RWPE1 (cell line): ENCODE measurements at places on chromosomes 4 and X.
A peak's percentile ranks its signal among the peaks of the same experiment; 100 is the strongest.

GRCh38 chrX:110167952-110168451 is 149.9 kb downstream of the AMMECR1 start:
- DNase-seq: no peak

GRCh38 chr4:98659741-98660462 is 1.5 kb upstream of the TSPAN5 start:
- DNase-seq: peak; percentile 31

GRCh38 chrX:49879656-49880277 is 483 bp downstream of the USP27X start:
- peak; percentile 0 for DNase-seq

DNA sequence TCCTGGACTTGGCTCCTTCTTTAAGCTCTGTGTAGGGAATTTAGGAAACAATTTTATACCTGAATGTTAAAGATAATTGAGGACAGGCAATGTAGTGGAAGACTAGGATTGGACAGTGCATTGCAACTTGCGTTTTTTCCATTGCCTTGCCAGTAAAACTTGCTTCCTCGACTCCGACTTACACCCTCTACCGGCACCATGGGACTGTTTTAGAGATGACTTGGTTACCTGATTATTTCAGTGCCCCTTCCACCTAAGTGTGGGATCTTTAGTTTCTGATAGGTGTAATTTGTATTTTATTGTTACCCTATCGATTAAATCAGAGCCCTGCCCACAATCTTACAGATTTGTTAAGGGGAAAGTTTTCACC is 1.2 kb downstream of the PRPS1 start:
- peak; percentile 3 for DNase-seq

GRCh38 chrX:19879181-19879580 is 8.2 kb downstream of the SH3KBP1 start:
- DNase-seq: no peak

DNA sequence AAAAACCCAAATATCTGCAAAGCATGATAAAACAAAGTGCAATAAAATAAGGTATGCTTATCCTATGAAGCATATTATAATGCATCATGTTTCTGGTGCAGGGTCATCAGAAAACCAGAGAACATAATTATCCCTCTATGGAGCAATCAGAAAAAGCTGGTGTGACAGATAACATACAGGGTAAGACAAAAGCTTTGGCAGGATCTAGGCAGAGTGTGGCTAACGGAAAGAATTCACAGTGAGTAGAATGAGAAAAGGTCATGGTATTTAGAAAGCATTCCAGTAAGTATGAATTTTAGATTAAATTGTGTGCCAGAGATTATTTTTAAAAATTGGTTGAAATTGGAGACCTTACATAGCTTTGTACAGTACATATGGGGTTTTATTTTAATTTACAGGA is 29.0 kb upstream of the UGT2B4 start:
- no peak for DNase-seq

GRCh38 chr4:139746431-139747171 is 81.0 kb downstream of the MGST2 start:
- DNase-seq: no peak

GRCh38 chr4:80221161-80221560 is 23.9 kb downstream of the PRDM8 start:
- DNase-seq: no peak

DNA sequence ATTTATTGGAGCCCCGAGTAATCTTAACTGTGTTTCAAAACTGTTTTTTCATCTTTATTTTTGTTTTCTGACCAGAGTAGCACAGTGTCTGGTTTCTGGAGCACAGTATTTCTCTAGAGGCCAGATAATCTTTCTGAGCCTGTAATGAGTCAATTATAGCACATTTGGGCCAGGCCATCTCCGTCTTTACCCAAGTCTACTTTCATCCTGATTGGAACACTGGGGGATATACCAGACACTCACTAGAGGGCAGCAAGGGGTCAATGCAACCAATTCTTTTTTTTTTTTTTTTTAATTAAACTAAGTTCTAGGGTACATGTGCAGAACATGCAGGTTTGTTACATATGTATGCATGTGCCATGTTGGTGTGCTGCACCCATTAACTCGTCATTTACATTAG is 282.0 kb downstream of the ARHGAP24 start:
- peak; percentile 14 for DNase-seq

- peak; percentile 15 for DNase-seq
Measured at GRCh38 chr4:90546114-90546513, 418.9 kb downstream of the CCSER1 start.

- DNase-seq: peak; percentile 13
Measured at GRCh38 chrX:108537005-108537404, 97.4 kb downstream of the COL4A5 start.

DNA sequence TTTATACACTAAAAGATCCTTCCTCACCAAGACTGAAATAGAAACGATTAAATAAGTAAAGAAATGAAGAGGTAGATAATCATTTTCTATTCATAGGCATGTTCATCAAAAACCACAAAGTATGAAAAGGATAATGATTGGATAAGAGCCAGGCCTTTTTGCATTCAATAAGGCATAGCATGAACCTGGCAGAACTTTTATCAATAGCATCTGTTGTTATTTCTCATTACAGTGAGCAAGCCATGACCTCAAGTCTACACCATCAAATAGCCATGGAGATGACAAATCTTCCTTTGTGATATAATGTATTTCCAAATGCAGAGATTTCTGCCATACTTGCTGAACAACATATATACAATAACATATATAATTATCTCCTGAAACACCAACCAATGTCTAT is 206.0 kb upstream of the SLC7A11 start:
- DNase-seq: no peak

DNA sequence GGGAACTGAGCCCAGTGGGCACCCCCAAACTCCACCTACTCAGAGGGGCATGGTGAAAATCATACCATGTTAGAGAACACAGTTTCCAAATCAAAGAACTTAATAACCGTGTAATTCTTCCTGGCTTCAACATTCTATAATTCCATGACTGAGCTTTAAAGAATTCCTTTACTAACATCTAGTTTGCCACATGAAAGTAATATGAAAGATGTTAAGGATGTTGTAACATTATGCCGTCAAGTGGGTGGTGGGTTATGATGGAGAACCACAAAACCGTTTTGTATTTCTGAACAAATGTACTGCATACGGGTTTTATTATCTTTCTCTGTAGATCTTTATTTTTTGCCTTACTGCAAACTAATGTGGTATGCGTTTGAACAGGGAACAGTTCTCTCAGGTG is 549.0 kb upstream of the MAGEB2 start:
- no peak for DNase-seq

DNA sequence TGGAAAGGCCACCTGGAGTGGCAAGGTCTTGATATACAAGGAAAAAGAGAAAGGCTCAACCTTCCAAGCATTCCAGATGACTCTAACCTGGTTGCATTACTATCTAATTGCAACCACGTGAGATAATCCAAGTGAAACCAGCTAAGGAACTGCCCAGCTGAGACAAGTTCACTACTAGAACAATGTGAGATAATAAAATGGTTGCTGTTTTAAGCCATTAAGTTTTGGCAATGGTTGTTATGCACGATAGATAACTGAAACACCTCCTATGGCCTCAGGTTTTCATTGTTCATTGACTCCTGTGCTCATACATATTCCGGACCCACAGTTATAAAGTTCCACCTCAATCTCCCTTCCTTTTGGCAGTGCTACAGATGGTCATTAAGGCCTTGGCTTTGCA is 9.2 kb upstream of the CXorf66 start:
- no peak for DNase-seq

DNA sequence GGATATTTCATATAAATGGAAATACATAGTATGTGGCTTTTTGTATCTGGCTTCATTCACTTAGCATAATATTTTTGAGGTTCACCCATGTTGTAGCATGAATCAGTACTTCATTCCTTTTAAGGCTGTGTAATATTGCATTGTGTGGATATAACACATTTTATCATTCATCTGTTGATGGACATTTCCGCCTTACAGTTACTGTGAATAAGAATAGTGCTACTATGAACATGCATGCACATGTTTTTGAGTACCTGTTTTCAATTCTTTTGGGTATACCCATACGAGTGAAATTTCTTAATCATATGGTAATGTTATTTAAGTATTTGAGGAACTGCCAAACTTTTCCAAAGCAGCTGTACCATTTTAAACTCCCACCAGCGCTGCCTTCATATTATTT is 539.6 kb upstream of the DIPK2B start:
- no peak for DNase-seq

GRCh38 chrX:6679550-6679949 is 144.6 kb upstream of the VCX3A start:
- no peak for DNase-seq

GRCh38 chr4:110514889-110515479 is 39.0 kb downstream of the ENPEP start:
- DNase-seq: peak; percentile 31

DNA sequence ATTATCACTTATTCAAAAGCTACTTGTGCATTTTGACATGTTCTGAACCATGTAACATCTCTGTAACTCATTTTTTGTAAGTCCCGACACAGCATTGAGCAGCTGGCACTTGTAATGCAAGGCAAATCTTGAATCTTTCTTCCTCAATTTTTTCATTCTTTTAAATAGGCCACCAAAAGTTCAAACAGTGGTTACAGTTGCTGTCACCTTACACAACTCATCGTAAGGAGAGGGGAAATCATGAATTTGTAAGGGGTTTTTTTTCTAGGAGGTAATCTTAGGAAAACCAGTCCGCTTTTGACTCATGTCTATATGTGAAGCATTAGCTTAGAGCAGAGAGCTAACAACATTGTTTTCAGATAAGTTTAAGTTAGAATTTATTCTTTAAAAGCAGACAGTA is 124.5 kb downstream of the PDLIM5 start:
- no peak for DNase-seq

GRCh38 chrX:136055651-136056221 is 70.5 kb downstream of the SLC9A6 start:
- no peak for DNase-seq

DNA sequence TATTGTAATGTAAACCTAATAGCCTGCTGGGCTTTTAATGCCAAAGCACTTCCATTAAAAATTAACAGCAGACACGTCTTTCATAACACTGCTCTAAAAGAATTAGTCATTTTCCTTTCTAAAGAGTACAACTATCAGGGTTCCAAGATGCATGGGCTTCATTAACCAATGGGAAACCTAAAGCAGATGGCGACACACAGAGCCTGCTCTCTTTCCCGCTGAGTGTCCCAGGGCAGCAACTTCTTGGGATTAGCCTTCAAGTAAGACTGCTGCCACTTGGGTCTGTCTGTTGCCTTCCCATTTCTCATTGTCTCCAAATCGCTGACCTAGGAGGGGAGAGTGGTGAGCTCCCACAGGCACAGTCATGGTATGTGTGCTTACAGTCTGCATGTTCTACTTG is 14.0 kb upstream of the PHKA2 start:
- DNase-seq: no peak
